EL (cell line): ENCODE measurements at places on chromosomes 13 and 19.

- DNase-seq, result no peak
Measured at GRCh38 chr13:95787356-95788099, 110.6 kb downstream of the DNAJC3 start.

GRCh38 chr13:29924482-29925350, 74.3 kb upstream of the UBL3 start:
- DNase-seq, result peak; percentile 89

GRCh38 chr19:872266-872951, 12.9 kb downstream of the CFD start:
- DNase-seq, result no peak

DNA sequence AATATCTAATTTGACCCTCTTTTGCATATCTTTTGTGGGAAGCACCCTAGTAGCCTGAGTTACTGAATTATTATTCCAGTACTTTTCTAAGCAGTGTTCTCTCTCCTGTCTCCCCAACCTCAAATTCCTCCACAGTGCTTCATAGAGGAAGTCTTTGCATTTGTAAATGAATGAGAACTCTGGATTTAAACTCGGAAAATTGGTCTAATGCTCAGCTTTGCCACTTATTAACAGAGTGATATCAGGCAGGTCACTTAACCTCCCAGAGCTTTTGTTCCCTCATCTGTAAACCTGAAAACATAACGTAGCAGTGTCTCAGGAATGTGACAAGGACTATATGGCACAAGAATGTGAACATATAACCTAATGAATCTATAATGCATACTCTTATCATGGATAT, 26.2 kb downstream of the FREM2 start:
- DNase-seq, result no peak

DNA sequence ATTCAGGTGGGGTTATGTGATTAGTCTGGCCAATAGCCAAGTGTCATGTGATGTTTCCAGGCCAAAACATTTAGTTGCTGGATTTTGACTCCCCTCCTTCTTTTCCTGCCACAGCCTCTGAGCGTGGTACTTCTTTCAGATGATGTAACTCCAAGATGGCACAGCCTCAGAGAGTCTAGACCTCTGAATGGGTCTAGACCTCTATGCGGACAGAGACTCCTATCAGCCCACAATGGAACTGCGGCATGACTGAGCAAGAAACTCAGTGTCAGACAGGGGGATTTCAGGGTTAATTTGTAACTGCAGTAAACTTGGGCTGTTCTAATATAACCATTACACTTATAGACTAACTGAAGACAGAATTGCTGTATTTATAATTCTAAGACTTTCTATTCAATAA, 42.6 kb upstream of the ZDHHC20 start:
- no peak for DNase-seq

DNA sequence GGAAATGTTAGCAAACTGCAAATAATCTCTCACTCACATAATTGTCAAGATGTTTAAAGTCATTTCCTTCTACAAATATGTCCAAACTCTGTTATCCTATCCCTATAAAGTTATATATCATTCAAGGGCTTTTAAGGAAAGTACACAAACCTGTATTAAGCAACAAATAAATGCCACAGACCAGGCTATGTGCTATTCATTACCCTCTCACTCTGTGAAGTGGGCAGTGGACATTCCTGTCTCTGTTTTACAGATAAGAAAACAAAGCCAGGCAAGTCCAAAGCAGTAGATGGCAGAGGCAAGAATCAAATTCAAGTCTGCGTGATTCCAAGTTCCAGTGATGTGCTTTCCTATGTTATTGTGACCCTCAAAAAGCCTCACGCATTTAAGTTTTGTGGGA, 140.6 kb downstream of the LHFPL6 start:
- no peak for DNase-seq

DNA sequence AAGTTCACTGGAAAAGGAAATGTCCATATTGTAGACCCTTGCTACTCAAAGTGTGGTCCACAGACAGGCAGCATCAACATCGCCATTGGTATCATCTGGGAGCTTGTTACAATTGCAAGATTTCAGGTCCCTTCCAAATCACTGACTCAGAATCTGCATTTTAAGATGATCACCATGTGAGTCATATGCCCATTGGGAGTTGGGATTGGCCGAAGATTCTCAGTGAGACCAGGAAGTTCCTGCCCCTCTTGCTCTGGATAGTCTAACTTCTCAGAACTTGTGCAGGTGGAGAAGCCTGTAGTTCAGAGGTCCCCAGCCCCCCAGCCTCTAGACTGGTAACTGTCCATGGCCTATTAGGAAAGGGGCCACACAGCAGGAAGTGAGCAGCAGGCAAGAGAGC, 48.9 kb upstream of the URAD start:
- peak; percentile 49 for DNase-seq

DNA sequence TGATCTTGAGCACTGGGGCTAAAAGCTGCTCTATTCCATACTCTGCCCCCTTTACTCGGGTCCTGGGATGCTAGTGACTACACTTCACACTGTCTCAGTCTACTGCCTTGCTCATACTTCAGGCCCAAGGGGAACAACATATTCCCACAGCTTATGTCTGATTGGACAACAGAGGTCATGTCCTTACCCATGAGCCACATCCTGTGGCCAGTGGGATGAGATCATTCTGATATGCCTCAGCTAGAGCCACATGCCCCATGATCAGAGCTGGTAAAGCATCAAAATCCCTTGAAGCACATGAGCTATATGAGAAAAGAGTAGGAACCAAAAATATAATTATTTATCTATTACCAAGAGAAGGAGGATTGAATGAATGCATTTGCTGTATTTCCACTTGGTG, 290.1 kb upstream of the TSHZ3 start:
- no peak for DNase-seq

- DNase-seq, result no peak
Measured at GRCh38 chr13:65275838-65276630, 1954.1 kb downstream of the PCDH9 start.

- DNase-seq, result no peak
Measured at GRCh38 chr13:32431361-32431760, 3.4 kb upstream of the N4BP2L1 start.

DNA sequence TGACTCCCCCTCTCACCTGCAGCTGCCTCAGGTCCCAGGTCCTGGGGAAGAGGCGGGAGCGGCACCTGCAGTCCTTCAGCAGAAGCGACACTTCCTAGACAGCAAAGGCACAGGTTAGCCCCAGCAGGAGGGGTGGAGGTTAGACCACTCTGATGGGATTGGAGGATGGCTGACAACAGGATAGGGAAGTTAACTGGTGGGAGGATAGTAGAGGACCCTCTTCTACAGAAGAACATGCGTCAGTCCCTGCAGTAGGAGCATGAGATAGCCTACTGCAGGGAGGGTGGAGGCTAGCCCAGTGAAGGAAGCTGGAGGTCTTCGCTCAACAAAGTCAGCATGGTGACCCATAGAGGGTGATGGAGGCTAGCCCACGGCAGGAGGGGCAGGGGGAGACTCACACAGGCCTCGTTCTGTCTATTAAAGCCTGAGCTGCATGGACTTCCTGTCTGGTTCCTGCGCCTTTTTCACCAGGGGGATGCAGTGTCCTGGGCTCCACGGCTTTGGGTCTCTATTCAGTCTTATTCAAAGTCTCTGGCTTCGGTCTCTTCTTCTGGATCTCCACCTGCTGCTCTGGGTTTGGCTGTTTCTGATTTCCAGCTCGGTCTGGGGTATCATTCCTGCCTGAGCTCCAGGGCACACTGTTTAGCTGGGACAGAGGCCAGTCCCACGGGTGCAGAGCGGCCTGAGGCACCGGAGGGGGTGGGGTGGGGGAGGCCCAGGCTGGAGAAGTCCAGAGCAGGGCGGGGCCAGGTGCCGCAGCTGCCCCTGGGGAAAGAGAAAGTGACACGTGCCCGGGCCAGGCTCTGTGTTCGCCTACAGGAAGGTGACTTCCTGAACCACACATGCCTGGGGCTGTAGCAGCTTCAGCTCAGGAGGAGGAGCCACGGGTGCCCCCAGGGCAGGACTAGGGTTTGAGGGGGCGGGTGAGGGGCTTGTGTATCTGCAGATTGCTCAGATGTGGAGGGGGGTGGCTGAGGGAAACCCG, 7.3 kb downstream of the IFNL3 start:
- DNase-seq, result peak; percentile 6

- DNase-seq, result no peak
Measured at GRCh38 chr13:98475522-98475921, 101.4 kb downstream of the STK24 start.

- DNase-seq, result no peak
Measured at GRCh38 chr19:29831041-29831548, 19.3 kb downstream of the CCNE1 start.

DNA sequence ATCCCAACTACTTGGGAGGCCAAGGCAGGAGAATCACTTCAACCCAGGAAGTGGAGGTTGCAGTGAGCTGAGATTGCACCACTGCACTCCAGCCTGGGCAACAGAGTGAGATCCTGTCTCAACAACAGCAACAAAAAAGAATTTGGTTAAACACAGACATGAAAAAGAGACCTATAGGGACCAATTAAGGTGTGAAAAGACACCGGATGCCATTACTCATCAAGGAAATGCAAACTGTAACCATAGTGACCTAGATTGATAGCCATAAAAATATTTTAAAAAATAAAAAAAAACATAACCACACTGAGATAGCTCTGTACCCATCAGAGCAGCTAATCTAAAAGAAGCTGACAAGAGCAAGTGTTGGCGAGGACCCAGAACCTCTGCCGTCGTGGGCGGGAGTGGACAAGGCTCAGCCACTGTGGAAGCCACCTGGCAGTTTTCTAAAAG, 37.1 kb upstream of the ISYNA1 start:
- no peak for DNase-seq

DNA sequence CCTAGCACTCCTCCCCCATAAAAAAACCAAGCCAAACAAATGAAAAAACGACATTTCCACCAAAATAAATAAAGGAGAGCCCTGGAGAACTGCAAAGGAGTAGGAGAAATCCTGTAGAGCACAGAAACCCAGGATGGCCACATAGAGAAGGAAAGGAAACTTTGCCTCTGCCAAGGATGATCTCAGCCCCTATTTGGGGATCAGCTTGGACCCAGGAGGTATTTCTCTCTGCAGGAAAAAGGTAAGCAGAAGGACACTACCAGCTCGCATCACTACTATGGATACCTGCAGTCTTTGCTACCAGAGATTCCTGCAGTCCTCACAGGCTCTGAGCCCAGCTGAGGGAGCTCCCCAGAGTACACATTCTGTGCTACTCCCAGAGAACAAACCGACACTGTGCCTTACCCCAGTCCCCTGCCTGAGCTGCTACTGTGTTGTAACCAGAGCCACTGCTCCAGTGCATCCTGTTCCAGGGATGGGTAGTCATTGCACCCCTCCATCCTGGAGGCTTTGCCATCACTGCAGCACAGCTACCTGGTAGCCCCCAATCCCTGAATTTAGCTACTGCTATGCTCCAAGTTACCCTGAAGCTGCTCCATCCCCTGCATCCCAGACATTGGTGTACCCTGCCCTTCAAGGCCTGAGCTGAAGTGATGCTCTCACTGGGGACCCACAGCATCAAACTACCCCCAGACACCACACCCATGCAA, 41.7 kb downstream of the VWA8 start:
- no peak for DNase-seq

DNA sequence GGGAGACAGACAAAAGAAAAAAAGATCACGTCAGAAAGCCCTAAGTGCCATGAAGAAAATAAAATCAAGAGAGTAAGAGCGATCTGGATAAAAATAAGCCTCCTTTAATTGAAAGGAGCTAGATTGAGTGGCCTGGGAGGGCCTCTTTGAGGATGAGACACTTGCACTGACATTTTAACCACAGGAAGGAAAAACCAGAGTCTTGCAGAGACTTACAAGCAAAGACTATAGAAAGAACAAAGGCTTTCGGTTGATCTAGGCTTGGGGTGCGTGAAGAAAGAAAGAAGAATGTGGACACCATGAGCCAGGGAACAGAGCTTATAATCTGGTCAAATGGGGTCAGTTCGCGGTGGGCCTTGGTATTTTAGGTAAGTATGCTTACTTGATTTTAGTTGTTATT, 342.7 kb downstream of the COG6 start:
- DNase-seq, result no peak

GRCh38 chr13:46041419-46041839, 11.1 kb downstream of the ZC3H13 start:
- DNase-seq, result peak; percentile 69

- DNase-seq, result peak; percentile 28
Measured at GRCh38 chr19:6521718-6522646, 8.8 kb upstream of the TNFSF9 start.

DNA sequence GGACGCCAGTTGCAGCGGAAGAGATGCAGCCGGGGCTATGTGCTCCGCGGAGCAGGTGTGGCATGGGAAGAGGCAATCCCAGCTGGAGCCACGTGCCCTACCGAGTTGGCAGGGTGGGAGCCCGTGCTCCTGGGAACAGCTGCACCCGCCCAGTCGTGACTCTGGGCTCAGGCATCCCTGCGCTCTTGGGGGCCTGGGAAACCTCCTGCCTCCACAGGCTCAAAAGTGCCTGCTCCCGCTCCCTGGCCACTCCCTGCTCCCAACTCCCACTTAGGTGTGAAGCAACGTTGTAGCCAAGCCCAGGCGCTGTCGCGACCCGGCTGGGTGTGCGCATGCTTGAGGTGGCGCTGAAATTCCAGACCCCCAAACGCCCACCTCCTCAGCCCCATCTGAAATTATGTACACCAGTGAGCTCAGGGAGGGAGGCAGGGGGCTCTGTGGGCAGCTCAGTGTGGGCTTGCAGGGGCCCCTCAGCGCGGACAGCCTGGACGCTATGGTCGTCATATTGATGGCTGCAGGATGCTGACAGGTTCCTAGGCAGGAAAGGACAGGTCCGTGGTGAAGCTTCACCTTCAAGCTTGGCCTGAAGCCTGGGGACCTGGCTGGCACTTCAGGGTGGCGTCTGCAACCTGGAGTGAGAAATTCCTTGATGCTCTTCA, 429.9 kb downstream of the SLITRK1 start:
- no peak for DNase-seq

DNA sequence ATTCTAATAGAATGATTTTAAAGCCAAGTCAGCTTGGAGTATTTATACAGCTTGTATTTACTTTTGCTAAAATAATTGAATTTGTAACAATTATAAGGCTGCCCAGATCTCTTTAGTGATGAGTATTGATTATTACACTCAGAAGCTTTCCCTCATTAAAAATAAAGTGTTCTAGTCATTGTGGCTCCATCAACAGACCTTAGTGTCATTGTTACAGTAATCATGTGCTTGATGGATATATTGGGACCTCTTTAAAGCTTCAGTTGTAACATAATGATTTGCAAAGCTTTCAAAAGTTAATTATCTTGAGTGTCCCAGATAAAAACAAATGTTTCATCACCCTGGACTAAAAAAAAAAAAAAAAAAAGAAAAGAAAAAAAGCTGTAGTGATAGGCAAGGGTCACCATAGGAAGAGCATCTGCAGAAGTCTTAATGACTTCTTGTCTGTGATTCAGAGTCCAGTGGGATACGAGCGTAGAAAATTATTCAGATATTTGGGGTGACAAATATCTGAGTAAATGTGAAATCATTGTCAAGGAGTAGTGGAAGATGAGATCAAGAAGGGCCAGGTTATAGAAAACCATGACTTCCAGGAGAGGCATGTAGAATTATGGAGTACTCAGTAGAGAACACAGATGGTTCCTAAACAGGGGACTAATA, 369.6 kb downstream of the DCT start:
- DNase-seq, result peak; percentile 13
